ENCODE measurements at places on chromosomes 2 and 18. TPM values are rescaled to one million over a fixed set of nuclear protein-coding genes. Genes with fewer than 3 reads are reported as not detected.

The LYPD6 gene
- total RNA-seq: 13.3 TPM

The CYRIA gene
- total RNA-seq: 30.6 TPM

The ASAP2 gene
- 29.8 TPM for total RNA-seq

The SLC14A1 gene
- not detected for total RNA-seq

The SPATA3 gene
- total RNA-seq: not detected

The ECEL1 gene
- not detected for total RNA-seq

The RGPD3 gene
- total RNA-seq: 0.13 TPM

The PCARE gene
- not detected for total RNA-seq

The COL6A3 gene
- 6.6 TPM for total RNA-seq

The FOXD4L1 gene
- not detected for total RNA-seq

The NTSR2 gene
- total RNA-seq: not detected

The ACADL gene
- total RNA-seq: not detected

The DAW1 gene
- not detected for total RNA-seq

The SERPINB12 gene
- not detected for total RNA-seq

The POTEF gene
- total RNA-seq: 0.25 TPM
